ENCODE measurements at places on chromosomes 4 and X.

DNA sequence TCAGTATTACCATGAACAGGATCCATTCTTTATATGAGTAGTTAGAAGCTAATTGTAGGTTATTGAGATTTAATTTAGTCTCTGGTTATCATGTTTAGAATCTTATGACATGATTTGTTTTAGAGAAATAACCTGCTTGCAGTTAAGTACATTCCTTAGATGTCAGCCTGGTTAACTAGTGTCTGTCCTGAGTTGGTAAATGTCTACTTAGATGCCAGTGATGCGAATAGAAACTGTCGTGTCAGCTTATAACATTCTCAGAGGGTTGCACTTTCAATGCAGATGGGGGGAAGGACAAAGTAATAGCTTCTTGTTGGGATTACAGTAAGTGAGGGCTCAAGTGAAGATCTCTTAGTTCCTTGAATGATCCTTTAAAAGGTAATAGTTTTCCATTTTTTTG lies 227.8 kb upstream of the SPRY1 start:
- H3K4me1 ChIP-seq, result peaks cover 4% of the 10 kb centered on the region
- no peaks in the 10 kb centered on the region for H3K36me3 ChIP-seq
- no peaks in the 10 kb centered on the region for H3K27me3 ChIP-seq
- no peak overlapping the region for H3K4me3 ChIP-seq
- no peak for DNase-seq
- H3K27ac ChIP-seq, result no peak overlapping the region

GRCh38 chrX:19807414-19807813 lies 80.0 kb downstream of the SH3KBP1 start:
- H3K4me1 ChIP-seq, result no peaks in the 10 kb centered on the region
- no peak for DNase-seq
- H3K4me3 ChIP-seq, result no peak overlapping the region
- no peaks in the 10 kb centered on the region for H3K36me3 ChIP-seq
- H3K27ac ChIP-seq, result no peak overlapping the region

DNA sequence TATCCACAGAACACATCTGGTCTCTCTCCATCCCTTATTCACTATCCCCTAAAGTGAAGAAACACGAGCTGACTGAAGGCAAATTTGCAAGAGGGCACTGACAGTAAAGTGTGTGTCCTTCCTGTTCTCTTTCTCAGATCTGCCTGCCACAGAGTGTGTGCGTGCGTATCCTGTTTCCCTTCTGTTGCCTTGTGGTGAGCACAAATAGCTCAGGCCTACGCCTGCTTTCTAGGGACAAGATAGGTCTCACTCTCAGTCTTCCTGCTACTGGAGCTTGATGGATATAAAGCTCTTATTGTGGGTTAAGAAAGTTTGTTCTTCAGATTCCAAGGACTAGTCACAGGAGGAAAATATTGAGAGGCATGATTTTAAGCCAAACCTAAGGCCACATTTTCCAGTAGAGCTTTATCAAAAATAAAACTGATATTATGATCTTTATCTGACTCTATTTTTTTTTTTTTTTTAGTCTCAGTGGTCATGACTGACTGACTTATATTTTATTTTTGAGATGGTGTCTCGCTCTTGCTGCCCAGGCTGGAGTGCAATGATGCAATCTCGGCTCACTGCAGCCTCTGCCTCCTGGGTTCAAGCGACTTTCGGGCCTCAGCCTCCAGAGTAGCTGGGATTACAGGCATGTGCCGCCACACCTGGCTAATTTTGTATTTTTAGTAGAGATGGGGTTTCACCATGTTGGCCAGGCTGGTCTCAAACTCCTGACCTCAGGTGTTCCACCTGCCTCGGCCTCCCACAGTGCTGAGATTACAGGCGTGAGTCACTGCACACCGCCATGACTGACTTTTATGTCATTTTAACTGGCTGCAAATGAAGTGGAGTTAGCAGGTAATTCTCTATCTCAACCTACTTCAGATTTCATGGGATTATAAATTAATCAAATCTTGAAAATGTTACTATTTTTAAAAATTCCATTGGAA lies 140.3 kb upstream of the SH3RF1 start:
- peaks cover 13% of the 10 kb centered on the region for H3K4me1 ChIP-seq
- no peak overlapping the region for H3K4me3 ChIP-seq
- H3K27ac ChIP-seq, result no peak overlapping the region
- no peak for DNase-seq

DNA sequence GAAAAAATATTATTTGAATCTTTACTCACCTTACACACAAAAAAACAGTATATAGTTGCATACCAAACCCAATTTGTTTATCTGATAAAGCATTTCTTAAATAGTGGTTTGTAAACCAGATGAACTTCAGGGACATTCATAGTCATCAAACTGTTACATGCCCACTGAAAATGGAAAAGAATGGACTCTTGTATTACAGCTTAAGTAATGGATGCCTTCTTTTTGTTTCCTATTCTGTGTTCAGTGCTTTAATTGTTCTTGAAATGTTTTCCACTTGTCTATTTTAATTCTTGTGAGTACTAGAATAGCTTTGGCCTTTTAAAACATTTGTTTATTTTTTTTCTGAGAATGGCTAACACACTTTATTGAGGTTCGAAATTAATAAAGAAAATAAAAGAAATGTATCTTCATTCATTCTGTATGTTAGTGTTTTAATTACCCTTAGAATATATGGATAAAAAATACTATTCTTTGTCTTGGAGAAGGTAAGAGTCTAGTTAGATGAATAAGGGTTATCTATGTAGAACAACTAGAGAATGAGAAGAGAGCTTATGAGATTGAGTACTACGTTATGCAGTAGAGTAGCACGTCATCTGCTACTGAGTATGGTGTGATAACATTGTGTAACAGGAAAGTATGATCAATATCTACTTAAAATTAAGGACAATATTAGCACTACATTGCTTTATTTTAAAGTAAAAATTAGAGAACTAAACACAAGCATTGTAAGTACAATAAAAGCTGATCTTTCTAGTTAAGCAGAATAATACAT lies 9.9 kb downstream of the CPEB2 start:
- no peak overlapping the region for H3K27ac ChIP-seq
- DNase-seq, result no peak
- no peak overlapping the region for H3K4me3 ChIP-seq
- peaks cover 78% of the 10 kb centered on the region for H3K4me1 ChIP-seq

DNA sequence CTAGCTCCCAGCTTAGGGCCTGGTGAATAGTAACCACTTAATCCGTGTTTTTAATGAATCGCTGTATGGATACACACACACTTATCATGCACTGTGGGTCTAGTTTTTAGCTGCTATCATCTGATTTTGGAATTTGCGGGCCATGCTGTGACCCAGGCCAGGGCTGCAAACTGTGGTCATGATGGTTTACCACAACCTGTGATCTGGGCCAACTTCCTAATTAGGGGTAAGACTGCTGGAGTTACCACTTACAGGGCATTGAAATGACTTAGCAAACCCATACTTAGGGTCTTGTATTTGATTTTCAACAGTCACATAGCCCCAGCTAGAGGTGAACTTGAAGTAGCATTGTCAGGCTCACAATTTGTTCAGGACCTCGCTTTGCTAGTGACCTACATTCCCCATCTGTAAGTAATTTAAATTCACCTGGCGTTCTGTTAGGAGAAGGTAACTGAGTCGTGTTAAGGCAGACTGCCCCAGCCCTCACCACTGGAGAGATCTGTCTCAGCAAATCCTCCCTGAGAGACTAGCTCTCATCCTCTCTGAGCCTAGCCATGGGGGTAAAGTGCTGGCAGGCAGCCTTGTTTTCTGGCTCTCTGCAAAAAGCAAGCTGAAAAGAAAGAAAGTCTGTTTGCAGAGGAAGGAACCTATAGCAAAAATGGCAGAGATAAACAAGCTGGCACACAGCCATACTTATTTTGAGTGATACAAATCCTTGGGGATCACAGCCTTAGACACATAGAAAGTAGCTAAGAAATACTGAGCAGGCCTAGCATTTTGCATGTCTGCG lies 33.8 kb upstream of the EGFL6 start:
- H3K4me3 ChIP-seq, result no peak overlapping the region
- no peaks in the 10 kb centered on the region for H3K36me3 ChIP-seq
- H3K4me1 ChIP-seq, result peaks cover 6% of the 10 kb centered on the region
- no peak for DNase-seq
- no peaks in the 10 kb centered on the region for H3K27me3 ChIP-seq

DNA sequence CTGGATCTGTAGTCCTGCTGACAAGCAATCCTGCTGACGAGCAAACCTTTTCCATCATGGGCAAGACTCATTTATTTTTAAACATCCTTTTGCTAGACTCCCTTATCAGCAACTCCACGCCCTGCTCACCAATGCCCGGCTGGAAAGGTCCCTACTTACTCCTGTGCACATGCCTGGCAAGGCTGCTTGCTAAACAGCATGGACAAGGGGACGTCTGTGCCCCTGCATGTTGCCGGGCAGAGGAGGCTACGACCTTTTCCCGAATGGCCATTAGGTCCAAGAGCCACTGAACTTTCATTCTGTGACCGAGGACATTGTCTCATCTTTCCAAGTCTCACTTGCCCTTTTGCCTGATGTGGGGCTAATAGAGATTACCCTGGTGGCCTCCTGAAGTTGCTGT lies 98.6 kb downstream of the MGST2 start:
- H3K4me1 ChIP-seq, result peaks cover 10% of the 10 kb centered on the region
- H3K27ac ChIP-seq, result no peak overlapping the region
- H3K27me3 ChIP-seq, result no peaks in the 10 kb centered on the region
- no peaks in the 10 kb centered on the region for H3K36me3 ChIP-seq
- peak overlapping the region; percentile 29 for H3K4me3 ChIP-seq

- H3K4me3 ChIP-seq, result peak overlapping the region; percentile 57
- no peak for DNase-seq
- H3K27me3 ChIP-seq, result no peaks in the 10 kb centered on the region
- H3K4me1 ChIP-seq, result no peaks in the 10 kb centered on the region
These were observed 28.6 kb downstream of the BEX3 start for GRCh38 chrX:103405009-103405333.

- H3K27ac ChIP-seq, result no peak overlapping the region
- no peaks in the 10 kb centered on the region for H3K36me3 ChIP-seq
- H3K27me3 ChIP-seq, result no peaks in the 10 kb centered on the region
- no peaks in the 10 kb centered on the region for H3K4me1 ChIP-seq
- H3K4me3 ChIP-seq, result no peak overlapping the region
These were observed 15.4 kb upstream of the KLHL2 start for GRCh38 chr4:165191814-165192499.

DNA sequence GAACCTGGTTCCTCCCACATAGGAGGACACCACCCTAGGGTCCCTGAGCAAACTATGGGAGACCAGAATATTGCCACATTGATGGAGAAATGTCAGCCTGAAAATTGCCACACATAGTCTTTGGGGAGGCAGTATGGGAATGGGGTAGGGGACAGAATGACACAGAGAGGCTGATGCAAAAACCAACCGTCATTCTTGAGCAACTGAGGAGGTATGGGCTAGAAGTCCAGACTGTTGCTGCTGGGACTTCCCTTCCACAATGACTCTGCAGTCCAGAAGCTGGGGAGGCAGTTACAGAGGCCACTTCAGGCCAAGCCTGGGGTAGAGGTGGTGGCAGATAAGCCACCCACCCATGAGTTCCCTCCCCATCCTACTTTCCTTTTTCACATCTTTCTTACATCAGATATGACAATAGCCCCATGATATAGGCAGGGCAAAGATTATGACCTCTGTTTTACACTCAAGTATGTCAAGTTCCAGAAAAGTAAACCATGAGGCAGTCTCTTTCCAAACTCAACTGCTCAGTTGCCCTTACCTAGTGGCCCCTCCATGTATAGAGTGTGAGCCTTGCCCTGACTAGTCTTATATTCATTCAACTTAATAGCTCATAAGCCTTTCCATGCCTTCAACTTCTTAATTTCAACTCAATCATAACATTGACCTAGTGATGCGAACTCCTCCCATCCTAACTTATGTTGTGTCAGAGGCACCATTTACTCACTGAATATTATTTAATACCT lies 41.7 kb downstream of the VSIG4 start:
- no peaks in the 10 kb centered on the region for H3K4me1 ChIP-seq
- no peaks in the 10 kb centered on the region for H3K36me3 ChIP-seq
- no peaks in the 10 kb centered on the region for H3K27me3 ChIP-seq
- H3K27ac ChIP-seq, result no peak overlapping the region

- H3K4me3 ChIP-seq, result no peak overlapping the region
- no peaks in the 10 kb centered on the region for H3K27me3 ChIP-seq
- DNase-seq, result no peak
- H3K27ac ChIP-seq, result no peak overlapping the region
These were observed 53.1 kb upstream of the MAP3K15 start for GRCh38 chrX:19568422-19568821.

DNA sequence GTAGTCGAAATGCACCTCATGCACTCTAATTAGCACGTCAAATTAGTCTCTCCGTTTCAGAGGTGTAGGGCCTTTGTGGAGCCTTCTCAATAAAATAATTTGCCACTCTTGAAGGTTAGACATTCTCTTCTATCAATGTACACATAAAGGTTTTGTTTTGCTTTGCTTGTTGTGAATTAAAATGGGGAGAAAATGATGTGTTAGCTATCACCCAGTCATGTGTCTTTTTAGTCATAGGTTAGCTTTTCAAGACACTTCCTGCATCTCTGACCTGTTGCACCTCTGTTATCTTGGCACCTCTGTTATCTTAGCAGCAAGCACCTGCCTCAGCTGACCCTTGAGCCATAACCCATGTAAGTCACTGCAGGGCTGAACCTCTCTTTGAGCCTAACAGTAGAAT lies 936 bp downstream of the TMEM144 start:
- no peaks in the 10 kb centered on the region for H3K36me3 ChIP-seq
- H3K27me3 ChIP-seq, result no peaks in the 10 kb centered on the region
- H3K4me1 ChIP-seq, result peaks cover 6% of the 10 kb centered on the region
- H3K27ac ChIP-seq, result no peak overlapping the region

- H3K36me3 ChIP-seq, result no peaks in the 10 kb centered on the region
- H3K4me3 ChIP-seq, result peak overlapping the region; percentile 28
- DNase-seq, result no peak
- H3K4me1 ChIP-seq, result peaks cover 5% of the 10 kb centered on the region
- H3K27ac ChIP-seq, result no peak overlapping the region
- no peaks in the 10 kb centered on the region for H3K27me3 ChIP-seq
These were observed 18.8 kb downstream of the C4orf46 start for GRCh38 chr4:158652920-158653319.

- no peaks in the 10 kb centered on the region for H3K27me3 ChIP-seq
- H3K36me3 ChIP-seq, result no peaks in the 10 kb centered on the region
- H3K27ac ChIP-seq, result no peak overlapping the region
- H3K4me1 ChIP-seq, result no peaks in the 10 kb centered on the region
- no peak overlapping the region for H3K4me3 ChIP-seq
- DNase-seq, result no peak
These were observed 86.3 kb upstream of the GABRA3 start for GRCh38 chrX:152537373-152537772.

GRCh38 chr4:40212674-40213527 lies 16.1 kb downstream of the RHOH start:
- H3K36me3 ChIP-seq, result no peaks in the 10 kb centered on the region
- no peak for DNase-seq

- no peaks in the 10 kb centered on the region for H3K36me3 ChIP-seq
- no peak overlapping the region for H3K27ac ChIP-seq
- H3K4me3 ChIP-seq, result no peak overlapping the region
- no peaks in the 10 kb centered on the region for H3K4me1 ChIP-seq
These were observed 54.0 kb downstream of the SNX25 start for GRCh38 chr4:185263419-185263818.

GRCh38 chr4:182894681-182895275 lies 22.4 kb downstream of the DCTD start:
- H3K4me3 ChIP-seq, result no peak overlapping the region
- no peak for DNase-seq
- no peak overlapping the region for H3K27ac ChIP-seq
- peaks cover 20% of the 10 kb centered on the region for H3K36me3 ChIP-seq
- H3K4me1 ChIP-seq, result no peaks in the 10 kb centered on the region
- H3K27me3 ChIP-seq, result no peaks in the 10 kb centered on the region

Data from esophagus squamous epithelium (tissue), 5 donors.